Calu3 (cell line): ENCODE measurements at places on chromosomes 16 and 17.

- no peak for DNase-seq
Observed at GRCh38 chr17:57363998-57364643, 107.8 kb downstream of the MSI2 start.

DNA sequence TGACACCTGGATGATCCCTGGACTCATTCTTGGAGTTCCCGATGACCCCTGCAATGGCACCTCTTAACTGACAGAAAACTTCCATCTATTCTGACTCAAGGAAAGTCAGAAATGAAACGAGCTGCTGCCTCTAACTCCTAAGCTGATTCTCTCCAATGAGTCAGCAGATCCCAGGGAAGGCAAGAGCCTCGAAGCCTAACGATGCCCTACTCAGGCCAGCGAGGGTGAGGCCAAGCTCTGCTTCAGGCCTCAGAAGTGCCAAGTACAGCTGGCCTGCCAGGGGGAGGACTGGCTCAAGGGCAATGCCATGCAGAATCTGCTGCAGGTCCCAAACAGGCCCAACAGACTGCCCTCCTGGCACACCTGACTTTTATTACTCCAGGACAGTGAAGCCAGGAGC is 36.3 kb downstream of the PLXDC1 start:
- no peak for DNase-seq

DNA sequence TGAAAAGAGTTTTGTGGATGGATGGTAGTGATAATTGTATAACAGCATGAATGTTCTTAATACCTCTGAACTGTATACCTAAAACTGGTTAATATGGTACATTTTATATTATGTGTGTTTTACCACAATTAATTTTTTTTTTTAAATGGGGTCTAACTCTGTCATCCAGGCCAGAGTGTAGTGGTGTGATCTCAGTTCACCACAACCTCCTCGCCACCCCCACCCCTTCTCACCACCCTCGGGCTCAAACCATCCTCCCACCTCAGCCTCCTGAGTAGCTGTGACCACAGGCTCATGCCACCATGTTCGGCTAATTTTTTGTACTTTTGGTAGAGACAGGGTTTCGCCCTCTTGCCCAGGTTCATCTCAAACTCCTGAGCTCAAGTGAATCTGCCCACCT is 123.2 kb downstream of the CDRT15L2 start:
- no peak for DNase-seq

DNA sequence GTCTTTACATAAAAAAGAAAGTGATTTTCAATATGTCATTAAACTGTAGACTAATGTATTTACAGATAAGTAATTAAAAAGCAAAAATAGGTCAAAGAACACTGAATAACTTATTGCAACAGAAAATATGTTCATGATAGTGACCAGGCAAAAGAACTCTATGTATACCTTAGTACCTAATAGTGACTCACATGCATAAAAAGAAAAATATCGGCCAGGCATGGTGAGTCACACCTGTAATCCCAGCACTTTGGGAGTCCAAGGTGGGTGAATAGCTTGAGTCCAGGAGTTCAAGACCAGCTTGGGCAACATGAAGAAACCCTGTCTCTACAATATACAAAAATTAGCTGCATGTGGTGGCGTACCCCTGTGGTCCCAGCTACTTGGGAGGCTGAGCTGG is 33.0 kb upstream of the TOM1L1 start:
- DNase-seq, result no peak

GRCh38 chr17:39332092-39332491 is 69.3 kb downstream of the FBXL20 start:
- DNase-seq, result no peak

- no peak for DNase-seq
Observed at GRCh38 chr16:83138512-83138911, 511.7 kb downstream of the CDH13 start.

GRCh38 chr17:43576563-43577229 is 30.6 kb upstream of the ETV4 start:
- DNase-seq, result peak; percentile 84

DNA sequence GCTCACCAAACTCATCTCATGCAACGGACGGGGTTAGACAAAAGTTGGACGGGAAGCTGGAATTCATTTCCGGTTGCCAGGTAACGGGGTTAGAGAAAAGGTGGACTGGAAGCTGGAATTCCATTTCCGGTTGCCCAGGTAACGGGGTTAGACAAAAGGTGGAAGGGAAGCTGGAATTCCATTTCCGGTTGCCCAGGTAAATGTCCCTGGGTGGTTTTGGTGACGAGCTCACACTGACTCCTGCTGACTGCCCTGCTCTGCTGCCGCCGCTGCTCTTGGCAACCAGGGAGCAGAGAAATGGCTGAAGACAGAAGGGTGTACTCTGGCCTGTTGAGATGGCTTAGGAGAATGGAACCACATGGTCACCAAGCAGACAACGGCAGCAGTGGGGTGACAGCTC is 170.3 kb upstream of the RPH3AL start:
- DNase-seq, result no peak

- DNase-seq, result no peak
Observed at GRCh38 chr17:1989135-1989534, 36.0 kb downstream of the RTN4RL1 start.
